ENCODE measurements at places on chromosomes 16 and 17.

- no peak for DNase-seq
These were observed 14.1 kb downstream of the KRT39 start for GRCh38 chr17:40952661-40953060.

DNA sequence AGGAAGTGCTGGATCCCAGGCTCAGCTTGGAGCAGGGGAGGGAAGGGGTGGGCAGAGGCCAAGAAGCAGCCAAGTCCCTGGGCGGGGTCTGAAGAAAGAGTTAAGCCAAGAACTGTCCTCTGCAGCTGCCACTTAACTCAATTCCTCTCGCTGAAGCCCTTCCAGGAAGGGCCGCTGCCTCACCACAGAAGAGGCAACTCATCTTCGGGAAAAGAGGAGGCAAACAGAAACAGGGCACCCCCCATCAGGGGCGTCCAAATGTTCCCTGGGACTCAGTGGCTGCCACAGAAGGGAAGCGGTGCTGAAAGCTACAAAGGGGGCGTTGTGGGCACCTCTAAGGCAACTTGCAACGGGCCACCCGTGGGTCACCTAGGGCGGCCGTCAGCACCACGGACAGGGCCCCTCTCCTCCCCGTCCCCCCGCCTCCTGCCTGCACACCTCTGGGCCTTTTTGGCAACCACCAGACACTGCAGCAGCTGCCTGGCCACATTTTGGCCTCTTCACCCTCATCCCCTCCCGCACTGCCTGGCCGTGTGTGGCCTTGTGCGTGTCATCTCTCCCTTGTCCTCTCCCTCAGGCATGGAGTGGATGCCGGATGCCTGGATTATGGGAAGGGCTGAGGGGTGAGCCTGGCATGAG is 2.5 kb downstream of the TLCD3B start:
- no peak for DNase-seq

GRCh38 chr17:77737442-77738265 is 220.8 kb upstream of the TNRC6C start:
- DNase-seq = no peak

DNA sequence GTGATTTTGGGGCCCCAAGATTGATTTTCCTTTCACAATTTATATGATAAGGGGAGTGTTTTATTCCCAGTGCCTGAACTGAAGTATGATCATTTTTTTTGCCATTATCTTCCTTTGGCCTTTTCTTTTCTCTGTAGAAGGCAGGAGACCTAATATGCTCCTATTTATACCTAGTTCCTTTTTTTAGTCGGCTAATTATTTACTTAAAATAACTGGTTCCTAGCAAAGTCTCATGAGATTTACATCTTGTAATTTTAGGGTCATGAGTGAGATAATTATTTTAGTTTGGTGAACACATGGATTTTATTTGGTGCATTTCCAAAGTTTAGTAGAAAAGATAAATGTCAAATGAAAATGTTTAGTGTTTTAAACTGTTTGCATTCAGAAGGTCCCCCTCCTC is 24.8 kb downstream of the SEC14L1 start:
- DNase-seq = no peak

GRCh38 chr17:50168319-50168718 is 2.5 kb downstream of the SGCA start:
- DNase-seq = no peak

DNA sequence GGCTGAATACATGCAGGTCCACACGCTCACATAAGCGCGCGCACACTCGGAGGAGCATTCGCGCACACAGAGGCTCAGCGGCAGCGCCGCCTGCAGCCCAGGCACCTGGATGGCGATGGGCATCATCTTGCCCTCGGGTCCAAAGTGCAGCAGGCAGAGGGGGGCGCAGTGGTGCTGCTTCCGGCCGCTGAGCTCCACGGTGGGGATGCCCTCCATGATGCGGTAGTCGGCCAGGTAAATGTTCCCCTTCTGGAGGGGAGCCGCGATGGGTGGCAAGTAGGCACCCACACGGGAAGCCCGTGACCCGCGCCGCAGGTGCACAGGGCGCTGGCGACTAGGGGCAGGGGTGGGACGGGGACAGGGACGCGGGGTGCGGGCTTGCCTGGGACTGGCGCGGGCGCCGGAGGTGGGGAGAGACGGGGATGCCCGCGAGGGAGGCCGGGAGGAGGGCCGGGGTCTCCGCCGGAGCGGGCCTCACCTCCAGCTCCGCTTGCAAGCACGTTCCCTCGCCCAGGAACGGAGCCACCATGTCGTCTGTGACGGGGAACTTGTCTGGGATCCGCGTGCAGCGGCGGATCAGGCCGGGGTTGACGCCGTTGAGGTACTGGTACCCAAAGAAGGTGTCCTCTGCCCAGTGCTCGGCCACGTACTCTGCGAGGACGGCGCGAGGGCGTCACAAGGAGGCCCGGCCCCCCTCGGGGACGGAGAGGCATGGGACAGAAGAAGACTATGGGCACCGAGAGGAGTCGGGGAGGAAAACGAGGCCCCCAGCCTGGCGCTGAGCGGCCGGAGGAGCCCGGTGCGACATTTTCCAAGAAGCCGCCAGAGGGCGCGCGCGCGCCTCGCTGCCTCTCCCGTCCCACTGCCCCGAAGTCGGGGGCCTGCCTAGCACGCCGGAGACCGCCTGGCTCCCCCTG is 8.0 kb downstream of the ALOX12B start:
- DNase-seq = peak; percentile 82

- DNase-seq = no peak
These were observed 194.0 kb downstream of the SALL1 start for GRCh38 chr16:50957056-50957455.

DNA sequence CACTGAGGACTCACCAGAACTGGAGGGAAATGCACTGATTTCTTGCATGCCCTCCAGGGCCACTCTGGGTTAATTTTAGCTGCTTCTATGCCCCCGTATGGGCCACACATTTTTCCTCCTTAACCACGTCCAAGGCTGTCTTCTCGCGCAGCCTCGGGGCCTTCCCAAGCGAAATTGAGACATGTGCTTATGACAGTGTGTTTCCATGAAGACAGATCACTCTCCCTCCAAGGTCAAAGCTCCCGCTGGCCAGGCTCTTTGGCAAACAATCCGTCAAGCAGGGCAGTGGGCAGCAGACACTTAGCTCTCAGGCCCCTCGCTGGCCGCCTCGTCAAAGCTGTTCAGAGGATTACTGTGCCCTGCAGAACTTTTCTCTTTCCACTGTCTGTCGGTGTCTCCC is 243.0 kb upstream of the N4BP1 start:
- no peak for DNase-seq

DNA sequence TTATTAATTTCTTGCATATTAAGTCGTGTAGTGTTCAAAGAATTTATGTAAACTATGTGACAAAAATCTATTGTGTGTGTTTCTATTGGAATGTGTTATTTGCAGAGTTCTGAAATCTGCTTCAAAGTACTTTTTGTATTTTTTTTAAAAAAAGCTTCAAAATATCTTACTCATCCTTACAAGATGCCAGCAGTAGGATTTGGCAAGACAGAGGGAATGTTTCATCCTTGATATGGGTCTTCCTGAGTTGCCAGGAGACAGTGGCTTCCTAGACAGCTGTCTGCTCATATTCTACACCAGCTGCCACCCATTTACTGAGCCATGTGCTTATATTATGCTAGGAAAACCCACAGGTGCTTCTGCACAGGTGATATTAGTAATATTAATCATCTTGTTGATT is 36.4 kb downstream of the EFCAB5 start:
- DNase-seq = no peak

- DNase-seq = no peak
These were observed 135.0 kb upstream of the XYLT1 start for GRCh38 chr16:17605784-17606183.

- no peak for DNase-seq
These were observed 1.3 kb downstream of the DGKE start for GRCh38 chr17:56835264-56835585.

DNA sequence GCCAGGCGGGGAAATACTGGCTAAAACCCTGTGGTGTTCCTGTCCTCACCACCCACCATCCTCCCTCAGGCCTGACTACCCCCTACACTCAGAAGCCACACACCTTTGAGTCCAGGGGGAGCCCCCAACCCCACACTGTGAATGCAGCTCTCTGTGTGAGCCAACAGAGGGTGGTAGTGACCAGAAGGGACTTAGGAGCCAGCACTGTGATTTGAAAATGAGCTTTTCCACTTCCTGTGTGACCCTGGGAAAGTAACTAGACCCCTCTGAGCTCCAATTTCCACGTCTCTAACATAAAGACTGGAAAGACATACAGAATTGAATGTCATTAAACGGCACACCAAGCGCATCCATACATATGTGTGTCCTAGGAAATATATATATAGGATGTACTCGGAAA is 58.7 kb downstream of the SDK2 start:
- DNase-seq = no peak

- no peak for DNase-seq
These were observed 106.3 kb upstream of the ADAMTS18 start for GRCh38 chr16:77541165-77541564.

DNA sequence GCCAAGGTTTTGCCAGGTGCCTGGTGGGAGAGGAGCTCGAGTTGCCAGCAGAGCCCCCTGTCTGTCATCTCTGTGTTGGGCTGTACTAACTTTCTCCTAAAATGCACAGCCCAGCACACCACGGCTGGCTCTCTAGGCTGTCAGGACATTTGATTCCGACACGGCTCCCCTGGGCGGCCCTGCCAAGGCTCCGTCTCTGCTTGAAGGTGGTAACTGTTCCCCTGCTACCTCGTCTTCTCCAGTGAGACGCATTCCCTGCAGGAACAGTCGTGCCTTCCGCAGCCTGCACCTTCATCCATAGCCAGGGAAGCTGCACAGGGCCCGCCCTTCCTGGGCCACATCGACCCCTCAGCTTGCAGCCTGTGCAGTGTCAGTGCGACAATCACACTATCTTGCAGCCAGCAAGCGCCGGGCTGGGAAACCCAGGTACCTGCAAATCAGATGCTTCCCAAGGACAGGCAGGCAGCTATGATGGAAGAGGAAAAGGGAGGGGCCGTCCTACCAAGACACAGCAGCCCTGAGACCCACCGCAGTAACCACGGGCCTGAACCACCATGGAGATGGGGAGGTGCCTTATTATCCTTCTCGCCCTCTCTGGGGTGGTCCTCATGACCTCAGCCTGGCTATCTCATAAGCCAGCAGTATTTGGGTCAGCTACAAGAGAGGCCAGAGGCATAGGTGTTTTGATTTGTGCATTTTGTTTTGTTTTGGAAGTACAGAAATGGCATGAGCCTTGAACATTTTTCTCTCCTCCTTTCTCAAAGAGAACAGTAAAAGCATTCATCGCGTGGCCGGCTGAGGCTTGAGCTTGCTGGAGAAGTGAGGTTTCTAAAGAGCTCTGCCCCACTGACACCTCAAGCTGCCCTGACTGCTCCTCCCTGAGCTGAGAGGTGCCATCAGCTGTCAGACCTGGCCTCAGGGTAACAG is 361.7 kb upstream of the TNRC6C start:
- no peak for DNase-seq

DNA sequence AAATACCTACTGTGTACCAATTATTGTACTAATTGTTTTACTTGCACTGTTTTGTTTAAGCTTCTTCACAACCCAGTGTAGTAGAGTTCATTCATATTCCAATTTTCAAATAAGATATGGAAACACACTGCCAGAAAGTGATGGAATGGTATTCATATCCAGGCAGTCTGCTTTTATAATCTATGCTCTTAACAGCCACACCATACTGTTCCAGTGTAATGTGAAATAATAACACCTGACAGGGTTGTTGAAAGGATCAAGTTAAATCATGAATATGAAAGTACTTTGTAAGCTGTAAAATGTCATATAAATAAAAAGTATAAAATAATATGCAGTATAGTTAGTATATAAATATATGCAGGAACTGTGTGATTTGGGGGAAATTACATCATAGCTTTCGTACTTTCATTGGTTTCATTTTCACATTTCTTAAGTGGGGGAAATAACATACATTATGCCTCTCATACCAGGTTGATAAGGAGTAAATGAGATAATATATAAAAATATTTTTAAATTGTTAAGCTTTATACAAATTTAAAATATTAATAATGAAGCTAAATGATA is 230.8 kb downstream of the TANC2 start:
- DNase-seq = no peak

GRCh38 chr17:27535178-27535928 is 79.1 kb downstream of the KSR1 start:
- no peak for DNase-seq

GRCh38 chr16:86511317-86512161 is 1.2 kb downstream of the FOXF1 start:
- no peak for DNase-seq

GRCh38 chr17:29115961-29116803 is 64.0 kb downstream of the MYO18A start:
- peak; percentile 13 for DNase-seq

GRCh38 chr17:45116434-45117016 is 15.8 kb downstream of the PLCD3 start:
- DNase-seq = no peak

- DNase-seq = no peak
These were observed 454 bp upstream of the FGF11 start for GRCh38 chr17:7438656-7439460.

- DNase-seq = no peak
These were observed 1.5 kb upstream of the NEURL4 start for GRCh38 chr17:7330638-7331015.

DNA sequence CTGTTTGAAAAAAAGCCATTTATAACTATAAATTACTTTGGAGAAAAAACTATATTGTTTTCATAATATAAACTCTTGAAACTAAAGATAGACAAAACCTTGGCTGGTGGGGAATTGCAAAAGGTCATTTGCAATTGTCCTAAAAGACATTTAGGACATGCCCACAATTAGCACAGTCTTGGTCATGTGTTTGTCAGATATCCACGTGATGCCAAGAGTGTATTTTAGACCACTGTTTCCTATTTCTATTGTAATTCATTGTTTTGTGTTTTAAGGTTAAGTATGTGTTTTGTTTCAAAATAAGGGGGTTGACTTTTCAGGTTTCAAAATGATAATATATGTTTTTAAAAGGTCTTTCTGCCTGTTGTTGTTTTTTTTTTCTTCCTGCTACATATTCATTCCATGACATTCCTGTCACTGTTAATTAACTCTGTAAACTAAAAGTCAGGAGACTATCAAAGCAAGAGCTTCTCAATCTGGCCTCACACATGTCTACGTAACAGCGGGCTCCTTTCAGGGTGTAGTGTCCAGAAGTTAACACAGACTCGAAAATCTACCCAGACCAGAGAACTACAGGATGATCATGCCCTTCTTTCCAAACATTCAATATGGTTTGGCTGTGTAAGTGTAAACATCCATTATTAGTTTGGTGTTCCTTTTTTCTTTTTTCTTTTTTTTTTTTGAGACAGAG is 58.7 kb downstream of the COG7 start:
- DNase-seq = no peak

GRCh38 chr17:31598921-31599571 is 207.6 kb downstream of the RAB11FIP4 start:
- DNase-seq = no peak

DNA sequence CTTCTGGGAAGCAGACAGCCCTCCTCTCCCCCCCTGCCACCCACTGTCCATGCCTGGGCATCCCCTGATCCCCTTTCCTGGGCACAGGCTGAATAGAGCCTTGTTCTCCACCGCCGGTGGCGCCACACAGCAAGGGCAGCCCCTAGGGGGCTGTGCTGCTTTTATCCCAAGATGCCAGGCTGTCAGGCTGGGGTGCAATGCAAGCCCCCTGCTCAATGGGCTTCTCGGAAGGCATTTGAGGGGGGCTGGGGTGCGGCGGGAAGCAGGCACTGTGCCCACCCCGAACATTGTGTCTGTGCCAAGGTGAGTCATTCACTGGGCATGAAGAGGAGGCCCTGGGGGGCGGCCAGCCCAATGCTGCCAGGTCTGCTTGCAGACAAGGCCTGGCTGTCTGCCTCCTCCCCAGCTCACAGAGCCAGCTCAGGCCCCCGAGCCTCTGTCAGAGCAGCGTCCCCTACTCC is 1.5 kb upstream of the GFAP start:
- no peak for DNase-seq
